ENCODE measurements at places on chromosomes 12 and 14. TPM values are rescaled to one million over a fixed set of nuclear protein-coding genes. Genes with fewer than 3 reads are reported as not detected.

GRCh38 chr14:83689265-83689664, 1840.7 kb upstream of the FLRT2 start:
- no peak overlapping the region for H3K4me3 ChIP-seq
- H3K27ac ChIP-seq = no peak overlapping the region
- H3K4me1 ChIP-seq = no peaks in the 10 kb centered on the region
- DNase-seq = no peak

GRCh38 chr14:102540315-102541028, 30.9 kb upstream of the ANKRD9 start:
- H3K4me1 ChIP-seq = peaks cover 33% of the 10 kb centered on the region
- H3K27me3 ChIP-seq = peaks cover 6% of the 10 kb centered on the region
- no peak overlapping the region for H3K27ac ChIP-seq
- DNase-seq = no peak
- no peaks in the 10 kb centered on the region for H3K36me3 ChIP-seq

DNA sequence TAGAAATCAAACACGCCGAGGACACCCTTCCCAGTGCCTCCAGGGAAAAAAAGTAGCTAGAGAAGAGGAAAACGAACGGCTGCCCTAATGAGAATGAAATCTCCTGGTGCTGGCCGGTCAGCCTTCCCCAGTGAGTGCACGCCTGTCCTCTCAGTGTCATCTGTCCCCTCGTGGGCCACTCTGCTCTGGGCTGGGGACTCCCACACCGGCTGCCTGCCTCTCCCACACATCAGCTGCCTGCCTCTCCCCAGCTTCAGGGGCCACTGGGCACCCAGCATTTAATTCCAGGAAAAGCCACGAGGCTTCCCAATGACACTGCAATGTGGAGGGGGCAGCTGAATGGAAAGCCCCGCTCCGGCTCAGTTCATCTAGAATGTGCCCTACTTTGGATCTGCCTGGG, 59.0 kb downstream of the CCDC85C start:
- no peak overlapping the region for H3K4me3 ChIP-seq
- H3K27ac ChIP-seq = no peak overlapping the region
- peaks cover 6% of the 10 kb centered on the region for H3K4me1 ChIP-seq
- H3K27me3 ChIP-seq = no peaks in the 10 kb centered on the region
- DNase-seq = no peak

DNA sequence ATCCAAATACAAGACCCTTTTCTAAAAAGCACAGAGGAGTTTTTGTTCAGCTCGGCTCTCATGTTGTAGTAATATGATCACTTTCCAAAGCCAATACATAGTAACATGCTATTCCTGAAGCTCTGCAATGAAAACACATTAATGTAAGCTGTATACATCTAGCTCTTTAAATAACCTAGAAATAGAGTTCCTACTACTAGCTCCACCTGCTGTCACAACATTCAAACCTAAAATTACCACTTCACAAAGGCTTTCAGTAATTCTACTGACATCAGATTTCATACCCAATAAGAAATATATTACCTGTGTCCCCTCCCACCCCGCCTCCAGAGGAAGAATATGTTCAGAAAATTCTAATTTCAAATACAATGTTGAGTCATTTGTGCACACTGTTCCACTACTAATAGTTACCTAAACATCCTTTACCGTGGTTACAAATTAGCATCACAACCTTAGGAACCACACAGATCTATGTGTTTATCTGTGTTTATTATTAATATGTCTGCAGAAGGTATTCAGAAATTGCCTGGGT, 17.8 kb downstream of the EFCAB11 start:
- H3K4me1 ChIP-seq = no peaks in the 10 kb centered on the region
- DNase-seq = no peak
- H3K27ac ChIP-seq = no peak overlapping the region
- no peaks in the 10 kb centered on the region for H3K27me3 ChIP-seq

The MYF5 gene
- not detected for total RNA-seq

The HCAR2 gene
- 26.1 TPM for total RNA-seq

The IL26 gene
- not detected for total RNA-seq
